ENCODE measurements at places on chromosomes 1 and 21. TPM values are rescaled to one million over a fixed set of nuclear protein-coding genes. Genes with fewer than 3 reads are reported as not detected.
A peak's percentile ranks its signal among the peaks of the same experiment; 100 is the strongest.

Gene SCAMP3
- total RNA-seq: 52.2 TPM

Gene DTL
- 60.4 TPM for total RNA-seq

DNA sequence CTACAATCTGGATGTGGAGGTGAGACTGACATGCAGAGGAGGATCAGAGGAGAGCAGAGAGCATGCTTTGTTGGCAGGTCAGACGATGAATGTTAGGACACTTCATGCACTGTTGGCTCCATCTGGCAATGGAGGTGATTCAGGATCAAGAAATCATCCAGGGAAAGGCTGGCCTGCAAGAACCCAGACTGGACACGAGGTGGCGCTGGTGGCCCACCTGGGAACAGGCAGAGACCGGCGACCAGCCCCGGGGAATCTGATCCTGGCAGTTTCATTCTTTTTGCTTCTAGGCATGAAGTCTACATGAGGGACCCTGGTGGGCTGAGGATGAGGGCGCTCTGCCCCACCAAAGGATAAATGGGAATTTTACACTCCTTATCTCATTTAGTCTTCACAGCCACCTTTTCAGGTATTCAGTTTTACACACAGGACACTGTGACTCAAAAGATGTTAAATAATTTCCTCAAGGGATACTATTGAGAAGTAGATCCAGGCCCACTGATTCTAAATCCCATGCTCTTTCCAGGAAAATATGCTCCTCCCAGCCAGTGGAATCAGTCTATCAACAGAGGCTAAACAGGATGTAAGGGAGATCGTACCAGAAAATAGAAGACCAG is 26.2 kb upstream of the SCMH1 start:
- DNase-seq: peak; percentile 95

DNA sequence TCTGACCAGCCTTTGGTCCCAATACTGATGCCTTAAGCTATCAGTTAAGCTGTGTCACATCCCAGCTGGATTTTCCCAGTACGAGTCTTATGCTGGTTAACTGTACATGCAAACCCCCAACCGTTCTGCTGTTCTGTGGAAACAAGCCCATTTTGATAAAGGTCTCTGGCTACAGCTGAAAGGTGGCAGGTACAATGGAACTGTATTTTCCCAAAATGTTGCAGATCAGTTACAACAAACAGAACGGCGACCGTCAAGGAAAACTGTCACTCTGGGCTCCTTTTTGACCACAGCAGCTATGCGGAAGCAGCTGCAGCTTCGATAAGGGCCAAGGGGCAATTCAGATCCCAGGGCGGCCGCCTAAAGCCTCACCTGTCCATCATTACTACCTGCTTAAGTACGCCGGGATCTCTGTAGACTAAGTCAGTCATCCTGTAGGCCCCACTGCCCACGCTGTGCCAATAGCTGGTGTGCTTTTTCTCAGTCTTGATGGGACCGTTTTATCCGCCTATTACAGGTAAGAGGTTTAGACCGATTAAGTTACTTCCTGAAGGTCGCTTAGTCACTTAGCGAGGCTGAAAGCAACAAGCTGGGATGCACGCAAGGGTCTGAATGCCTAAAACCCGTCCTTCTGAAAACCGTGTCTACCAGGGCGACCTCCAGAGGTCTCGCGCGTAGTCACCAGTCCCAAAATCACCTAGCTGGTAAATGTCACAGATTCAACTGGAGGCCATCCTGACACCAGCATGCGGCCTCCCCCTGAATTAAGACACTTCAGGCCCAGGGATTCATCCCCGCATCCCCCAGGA is 11.1 kb upstream of the RAB42 start:
- peak; percentile 72 for DNase-seq

GRCh38 chr21:46564391-46564790 is 40.5 kb downstream of the S100B start:
- DNase-seq: no peak
